ENCODE measurements at places on chromosomes 2 and 18. TPM values are rescaled to one million over a fixed set of nuclear protein-coding genes. Genes with fewer than 3 reads are reported as not detected.

MBOAT2 gene
- 1.1 TPM for total RNA-seq

ANKAR gene
- total RNA-seq = 7.3 TPM

HOXD9 gene
- not detected for total RNA-seq

ORC4 gene
- total RNA-seq = 29.9 TPM

PTMA gene
- 1,675 TPM for total RNA-seq

BOLL gene
- not detected for total RNA-seq

GPR45 gene
- total RNA-seq = not detected

PLGLB1 gene
- total RNA-seq = 1.7 TPM

STPG4 gene
- total RNA-seq = 0.39 TPM

ERBB4 gene
- total RNA-seq = not detected

- DNase-seq = no peak
These were observed 257.4 kb upstream of the RBMS1 start for GRCh38 chr2:160751021-160751420.

- no peak for DNase-seq
These were observed 59.3 kb upstream of the CCDC68 start for GRCh38 chr18:55018602-55019001.

DNA sequence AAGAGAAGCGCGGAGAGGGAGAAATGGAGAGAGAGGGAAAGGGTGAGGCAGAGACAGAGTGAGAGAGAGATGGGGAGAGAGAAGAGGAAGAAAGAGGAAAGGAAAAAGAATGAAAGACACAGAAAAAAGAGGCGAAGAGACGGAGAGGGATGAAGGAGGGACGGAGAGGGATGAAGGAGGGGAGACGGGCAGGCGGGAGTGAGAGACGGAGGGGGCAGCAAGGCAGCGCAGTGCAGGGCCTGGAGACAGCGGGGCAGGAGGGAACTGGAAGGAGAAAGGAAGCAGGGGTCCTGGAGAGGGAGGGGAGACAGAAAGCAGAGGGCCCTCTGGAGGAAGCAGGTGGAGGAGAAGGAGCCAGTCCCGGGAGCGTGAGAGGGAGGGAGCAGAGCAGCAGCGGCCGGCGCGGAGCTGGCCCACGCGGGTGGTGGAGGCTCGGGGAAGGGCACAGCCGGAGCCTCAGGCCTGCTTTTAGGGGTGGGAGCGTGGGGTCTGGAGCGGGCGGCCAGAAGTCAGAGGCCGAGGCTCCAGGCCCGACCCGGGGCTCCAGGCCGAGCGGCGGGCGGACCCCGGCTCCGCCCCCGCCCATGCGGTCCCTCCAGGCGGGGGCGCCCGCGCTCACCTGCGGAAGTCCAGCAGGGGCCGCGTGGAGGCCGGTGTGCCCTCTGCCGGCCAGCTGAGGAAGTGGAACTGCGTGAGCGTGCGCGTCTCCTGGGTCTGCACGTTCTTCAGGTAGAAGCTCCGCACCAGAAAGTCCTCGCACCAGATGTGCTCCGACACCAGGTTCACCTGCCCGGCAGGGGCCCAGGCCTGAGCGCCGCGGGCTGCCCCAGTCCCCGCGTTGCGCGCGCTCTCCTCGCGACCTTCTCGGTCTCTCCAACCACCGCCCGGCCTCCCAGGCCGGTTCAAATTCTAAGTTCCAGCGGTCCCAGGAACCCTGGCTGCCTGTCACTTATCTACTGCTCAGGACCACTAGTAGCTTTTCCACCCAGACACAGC is 14.5 kb downstream of the PTPRN start:
- DNase-seq = peak; percentile 87

- no peak for DNase-seq
These were observed 561.4 kb upstream of the ID2 start for GRCh38 chr2:8120506-8120860.

DNA sequence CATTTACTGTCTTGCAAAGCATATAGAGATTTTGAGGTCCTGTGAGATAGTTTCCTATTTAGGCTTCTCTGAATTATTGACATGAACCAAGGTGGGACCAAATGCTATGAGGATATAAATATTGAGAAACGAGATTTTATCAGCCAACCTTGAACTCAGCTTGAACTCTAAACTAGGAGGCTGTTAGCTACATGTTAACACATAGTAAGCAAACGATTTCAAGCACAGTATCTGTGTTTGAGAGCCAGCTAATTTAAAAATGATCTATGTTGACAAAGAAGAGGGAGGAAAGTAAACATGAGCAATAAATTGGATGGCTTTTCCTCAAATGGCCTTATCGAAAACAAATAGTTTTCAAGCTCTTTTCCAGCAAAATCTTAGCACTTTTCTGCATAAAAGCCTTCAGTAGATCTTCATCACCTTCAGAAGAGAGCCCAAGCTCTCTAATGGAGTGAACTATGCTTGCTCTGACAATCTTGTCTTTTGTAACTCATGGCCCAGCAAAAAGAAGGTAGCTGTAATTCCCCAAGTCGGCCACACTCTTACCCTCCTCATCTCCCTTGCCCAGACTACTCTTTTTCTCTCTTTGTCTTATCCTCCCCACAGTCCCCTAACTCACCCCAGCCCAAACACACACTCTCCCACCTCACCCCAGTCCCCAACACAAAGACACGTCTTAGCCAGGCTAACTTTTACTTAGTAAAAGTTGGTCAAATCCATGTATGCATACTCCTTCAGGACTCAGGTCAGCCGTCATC is 14.7 kb downstream of the CD28 start:
- no peak for DNase-seq

DNA sequence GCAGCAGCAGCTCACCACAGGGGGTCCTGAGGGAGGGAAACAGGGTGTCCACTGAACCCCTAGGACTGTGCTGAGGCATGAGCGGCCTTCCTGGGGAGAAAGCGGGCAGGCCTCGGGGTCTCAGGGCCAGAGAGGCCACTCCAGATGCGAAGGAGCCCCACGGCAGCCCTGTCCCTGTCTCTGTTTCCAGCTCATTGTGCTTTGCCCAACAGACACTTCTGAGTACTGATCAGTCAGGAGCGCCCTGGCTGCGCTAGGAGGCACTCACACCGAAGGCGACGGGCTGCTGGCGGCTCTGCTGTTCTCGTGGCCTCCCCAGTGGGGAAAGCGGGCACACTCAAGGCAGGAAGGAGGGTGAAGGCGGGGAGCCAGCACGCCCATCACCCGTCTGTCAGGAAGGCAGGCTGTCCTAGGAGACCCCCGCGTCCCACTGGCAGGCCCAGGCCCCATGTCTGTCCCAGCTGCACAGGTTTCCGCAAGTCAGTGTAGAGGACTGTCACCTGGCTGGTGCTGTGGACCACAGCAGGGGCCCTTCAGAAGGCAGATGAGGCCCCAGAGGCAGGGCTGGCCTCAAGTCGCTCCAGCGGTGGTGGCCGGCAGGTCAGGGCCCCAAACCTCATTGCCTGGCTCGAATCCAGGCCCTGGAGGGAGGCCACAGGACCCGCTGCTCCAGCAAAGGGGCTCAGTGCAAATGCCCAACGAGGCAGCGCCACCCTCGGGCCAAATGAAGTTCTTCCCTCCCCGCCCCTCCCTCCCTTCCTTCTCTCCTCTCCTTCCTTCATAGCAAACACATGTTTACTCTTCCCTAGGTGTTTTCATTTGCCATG is 6.8 kb downstream of the ESPNL start:
- DNase-seq = no peak

GRCh38 chr18:74457725-74458421 is 765 bp upstream of the DIPK1C start:
- no peak for DNase-seq

- no peak for DNase-seq
These were observed 21.1 kb upstream of the GALNT5 start for GRCh38 chr2:157236404-157236803.

- no peak for DNase-seq
These were observed 14.5 kb downstream of the IAH1 start for GRCh38 chr2:9488583-9489547.

- DNase-seq = no peak
These were observed 31.0 kb downstream of the RAB10 start for GRCh38 chr2:26064846-26065245.

- no peak for DNase-seq
These were observed 27.7 kb downstream of the MYL1 start for GRCh38 chr2:210287301-210287700.

- DNase-seq = no peak
These were observed 54.2 kb downstream of the HK2 start for GRCh38 chr2:74887960-74888700.

GRCh38 chr2:96520697-96521096 is 15.5 kb upstream of the NEURL3 start:
- DNase-seq = no peak

GRCh38 chr2:215486291-215487001 is 50.6 kb upstream of the FN1 start:
- DNase-seq = no peak

GRCh38 chr2:95208106-95208505 is 785 bp downstream of the ZNF892 start:
- DNase-seq = no peak

DNA sequence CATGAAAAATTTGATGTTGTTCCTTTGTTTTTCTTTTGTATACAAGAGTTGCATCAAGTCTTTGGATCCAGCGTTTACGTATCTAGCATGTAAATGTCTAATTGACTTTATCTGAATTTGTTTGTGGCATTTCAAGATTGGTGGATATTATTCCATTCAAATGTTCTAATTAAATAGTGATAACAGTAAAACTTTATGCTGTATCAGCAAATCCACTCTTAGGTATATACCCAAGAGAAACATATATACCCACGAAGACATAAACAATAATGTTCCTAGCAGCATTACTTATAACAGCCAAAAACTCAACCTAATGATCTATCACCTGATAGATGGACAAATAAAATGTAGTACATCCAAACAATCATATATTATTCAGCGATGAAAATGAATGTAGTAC is 579.4 kb upstream of the LRATD1 start:
- no peak for DNase-seq

DNA sequence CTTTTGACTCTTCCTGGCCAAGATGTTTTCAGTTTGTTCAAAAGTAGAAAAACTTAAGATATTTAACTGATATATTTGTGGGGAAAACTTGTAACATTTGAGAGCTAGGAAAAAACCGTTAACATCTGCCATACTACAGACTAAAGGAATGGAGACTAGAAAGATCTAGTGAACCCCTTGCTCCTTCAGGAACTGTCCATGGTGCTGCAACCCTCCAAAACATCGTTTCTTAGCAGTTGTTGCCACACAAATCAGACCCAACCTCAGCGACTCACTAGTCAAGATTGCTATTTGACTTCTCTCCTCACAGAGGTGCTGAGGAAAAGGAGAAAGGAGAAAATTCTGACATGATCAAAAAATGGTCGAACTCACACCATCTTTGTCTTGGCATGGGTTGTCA is 393.8 kb upstream of the LYPD1 start:
- DNase-seq = no peak

GRCh38 chr2:176067589-176068418 is 16.0 kb downstream of the EVX2 start:
- DNase-seq = no peak

DNA sequence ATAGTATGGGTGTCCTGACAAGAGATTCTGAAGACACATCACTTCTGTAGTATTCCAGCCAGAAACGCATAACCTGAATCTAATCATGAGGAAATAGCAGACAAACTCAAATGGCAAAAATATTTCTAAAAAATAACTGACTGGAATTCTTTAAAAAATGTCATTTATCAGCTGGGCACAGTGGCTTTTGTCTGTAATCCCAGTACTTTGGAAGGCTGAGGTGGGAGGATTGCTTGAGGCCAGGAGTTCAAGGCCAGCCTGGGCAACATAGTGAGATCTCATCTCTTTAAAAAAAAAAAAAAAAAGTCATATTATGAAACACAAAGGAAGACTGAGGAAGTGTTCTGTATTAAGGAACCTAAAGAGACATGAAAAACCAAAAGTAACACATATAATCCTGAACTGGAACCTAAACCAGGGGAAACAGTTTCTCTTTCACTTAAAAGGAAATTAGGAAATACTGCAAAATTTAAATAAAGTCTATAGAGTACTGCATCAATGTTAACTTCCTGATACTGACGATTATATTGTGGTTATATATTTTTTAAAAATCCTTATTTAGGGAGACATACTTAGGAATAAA is 29.9 kb downstream of the SESTD1 start:
- DNase-seq = no peak

DNA sequence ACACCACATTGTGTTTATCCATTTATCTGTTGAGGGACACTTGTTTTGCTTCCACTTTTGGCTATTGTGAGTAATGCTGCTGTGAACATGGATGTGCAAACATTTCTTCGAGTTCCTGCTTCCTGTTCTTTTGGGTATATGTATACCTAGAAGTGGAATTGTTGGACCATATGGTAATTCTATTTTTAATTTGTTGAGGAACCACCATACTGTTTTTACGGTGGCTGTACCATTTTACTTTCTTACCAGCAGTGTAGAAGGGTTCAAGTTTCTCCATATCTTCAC is 23.1 kb downstream of the ANXA4 start:
- DNase-seq = no peak
